Stimulated activated CD4-positive, alpha-beta T cell treated with anti-CD3 and anti-CD28 coated beads, Interleukin-12 subunit alpha, Interleukin-12 subunit beta, amount 100 ng/mL, for 48 hours (primary cell): ENCODE measurements at places on chromosomes 1 and 21.

GRCh38 chr1:181809991-181810545 lies 251.4 kb downstream of the ZNF648 start:
- no peak for DNase-seq

DNA sequence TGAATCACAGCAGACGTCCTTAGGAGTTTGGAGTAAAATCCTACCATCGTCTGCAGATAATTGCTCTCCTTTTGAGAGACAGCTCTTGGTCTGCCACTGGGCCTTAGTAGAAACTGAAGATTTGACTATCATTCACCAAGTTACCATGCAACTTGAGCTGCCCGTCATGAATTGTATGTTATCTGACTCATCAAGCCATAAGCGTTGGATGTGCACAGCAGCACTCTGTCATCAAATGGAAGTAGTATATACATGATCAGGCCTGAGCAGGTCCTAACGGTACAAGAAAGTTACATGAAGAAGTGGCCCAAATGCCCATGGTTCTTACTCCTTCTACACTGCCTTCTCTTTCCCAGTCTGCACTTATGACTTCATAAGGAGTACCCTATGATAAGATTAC lies 317.8 kb downstream of the GPATCH2 start:
- DNase-seq = no peak

GRCh38 chr1:66998972-66999371 lies 55.0 kb downstream of the SLC35D1 start:
- no peak for DNase-seq

DNA sequence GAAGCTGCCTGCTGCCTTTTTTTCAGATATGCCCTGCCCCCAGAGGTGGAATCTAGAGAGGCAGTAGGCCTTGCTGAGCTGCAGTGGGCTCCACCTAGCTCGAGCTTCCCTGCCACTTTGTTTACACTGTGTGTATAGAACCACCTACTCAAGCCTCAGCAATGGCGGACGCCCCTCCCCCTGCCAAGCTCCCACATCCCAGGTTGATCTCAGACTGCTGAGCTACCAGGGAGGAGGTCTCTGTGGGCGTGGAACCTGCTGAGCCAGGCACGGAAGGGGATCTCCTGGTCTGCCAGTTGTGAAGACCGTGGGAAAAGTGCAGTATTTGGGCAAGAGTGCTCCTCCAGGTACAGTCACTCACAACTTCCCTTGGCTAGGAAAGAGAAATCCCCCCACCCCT lies 65.1 kb downstream of the MSH4 start:
- DNase-seq = no peak

DNA sequence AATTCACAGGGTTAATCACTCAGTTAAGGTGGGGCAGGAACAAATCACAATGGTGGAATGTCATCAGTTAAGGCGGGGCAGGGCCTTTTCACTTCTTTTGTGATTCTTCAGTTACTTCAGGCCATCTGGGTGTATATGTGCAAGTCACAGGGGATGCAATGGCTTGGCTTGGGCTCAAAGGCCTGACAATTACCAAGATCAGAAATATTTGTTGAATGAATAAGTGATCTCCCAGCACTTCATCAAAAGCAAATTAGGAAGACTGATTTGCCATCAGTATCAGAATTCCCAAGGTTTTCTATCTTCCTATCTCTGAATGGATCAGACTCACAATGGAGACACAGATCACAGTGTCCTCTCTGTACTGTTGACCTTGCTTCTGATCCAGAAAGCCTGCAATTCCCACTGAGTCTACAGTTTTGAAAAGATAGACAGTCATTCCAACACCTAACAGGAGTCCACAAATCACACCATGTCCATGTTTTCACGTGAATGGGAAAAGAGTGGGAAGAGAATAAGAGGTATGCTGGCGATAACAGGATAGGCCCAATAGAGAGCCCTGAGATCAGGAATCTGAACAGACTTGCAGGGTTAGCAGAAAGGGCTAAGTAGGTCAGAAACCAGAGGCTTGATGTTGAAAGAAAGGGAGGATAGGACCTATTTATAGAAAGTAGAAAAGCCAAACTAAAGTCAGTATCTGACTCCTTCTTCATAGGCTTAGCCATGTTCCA lies 75.3 kb downstream of the KCNK1 start:
- no peak for DNase-seq

- no peak for DNase-seq
Measured at GRCh38 chr1:24301785-24302175, 17.4 kb upstream of the GRHL3 start.

- DNase-seq = no peak
Measured at GRCh38 chr1:207883104-207883651, 27.7 kb downstream of the CD34 start.
